ENCODE measurements at places on chromosomes 1 and 21. TPM values are rescaled to one million over a fixed set of nuclear protein-coding genes. Genes with fewer than 3 reads are reported as not detected.

DNA sequence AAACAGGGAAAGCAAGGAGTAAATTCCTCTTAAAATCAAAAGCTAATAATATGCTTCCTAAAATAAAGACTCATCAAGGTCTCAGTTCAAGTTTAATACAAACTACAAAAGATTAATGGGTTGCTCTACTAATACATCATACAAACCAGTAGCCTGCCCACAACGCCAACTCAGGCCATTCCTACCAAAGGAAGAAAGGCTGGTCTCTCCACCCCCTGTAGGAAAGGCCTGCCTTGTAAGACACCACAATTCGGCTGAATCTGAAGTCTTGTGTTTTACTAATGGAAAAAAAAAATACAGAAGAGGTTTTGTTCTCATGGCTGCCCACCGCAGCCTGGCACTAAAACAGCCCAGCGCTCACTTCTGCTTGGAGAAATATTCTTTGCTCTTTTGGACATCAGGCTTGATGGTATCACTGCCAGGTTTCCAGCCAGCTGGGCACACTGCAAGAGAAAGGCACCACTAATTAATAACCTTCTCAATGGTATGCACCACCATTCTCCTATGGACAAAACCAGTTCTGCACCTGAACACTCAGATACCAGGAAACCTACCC lies 10.6 kb downstream of the PRDX1 start:
- DNase-seq = no peak

DNA sequence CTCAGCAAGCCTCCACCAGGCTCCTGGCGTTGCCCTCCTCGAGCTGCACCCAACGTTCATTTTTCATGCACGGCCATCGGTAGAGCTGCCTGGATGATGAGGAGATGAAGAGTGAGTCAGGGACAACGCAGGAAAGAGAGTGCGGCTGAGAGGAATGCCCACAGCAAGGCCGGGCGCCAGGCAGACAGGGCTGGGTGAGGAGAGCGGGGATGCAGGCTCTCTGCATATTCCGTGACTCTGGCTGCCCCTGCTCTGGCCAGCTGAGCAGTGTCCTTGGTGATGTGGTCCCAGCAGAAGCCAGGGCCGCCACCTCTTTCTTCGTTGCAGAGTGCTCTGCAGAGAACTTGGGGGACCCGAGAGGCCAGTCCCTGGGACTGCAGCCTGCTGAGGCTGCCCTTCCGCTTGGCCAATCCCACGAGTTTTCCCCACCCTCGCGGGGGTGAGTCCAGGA lies 10.8 kb downstream of the UMODL1 start:
- no peak for DNase-seq

DNA sequence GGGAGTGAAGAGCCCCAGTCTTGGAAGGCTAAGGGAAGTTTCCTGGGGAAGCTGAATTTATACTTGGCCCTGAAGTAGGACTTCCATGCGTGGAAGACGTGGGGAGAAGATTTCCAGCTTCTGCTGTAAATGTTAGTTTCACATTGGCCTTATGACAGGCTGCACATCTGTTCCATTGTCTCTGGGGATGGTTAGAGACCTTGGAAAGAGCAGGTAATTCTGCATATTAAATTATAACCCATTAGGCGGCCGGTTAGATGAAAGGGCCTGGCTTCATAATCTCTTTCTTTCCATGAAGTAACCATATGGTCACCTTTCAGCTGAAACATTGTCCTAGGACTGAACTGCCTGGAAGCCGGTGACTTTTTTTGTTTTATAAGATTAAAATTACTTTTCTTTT lies 37.5 kb downstream of the DPT start:
- no peak for DNase-seq

DNA sequence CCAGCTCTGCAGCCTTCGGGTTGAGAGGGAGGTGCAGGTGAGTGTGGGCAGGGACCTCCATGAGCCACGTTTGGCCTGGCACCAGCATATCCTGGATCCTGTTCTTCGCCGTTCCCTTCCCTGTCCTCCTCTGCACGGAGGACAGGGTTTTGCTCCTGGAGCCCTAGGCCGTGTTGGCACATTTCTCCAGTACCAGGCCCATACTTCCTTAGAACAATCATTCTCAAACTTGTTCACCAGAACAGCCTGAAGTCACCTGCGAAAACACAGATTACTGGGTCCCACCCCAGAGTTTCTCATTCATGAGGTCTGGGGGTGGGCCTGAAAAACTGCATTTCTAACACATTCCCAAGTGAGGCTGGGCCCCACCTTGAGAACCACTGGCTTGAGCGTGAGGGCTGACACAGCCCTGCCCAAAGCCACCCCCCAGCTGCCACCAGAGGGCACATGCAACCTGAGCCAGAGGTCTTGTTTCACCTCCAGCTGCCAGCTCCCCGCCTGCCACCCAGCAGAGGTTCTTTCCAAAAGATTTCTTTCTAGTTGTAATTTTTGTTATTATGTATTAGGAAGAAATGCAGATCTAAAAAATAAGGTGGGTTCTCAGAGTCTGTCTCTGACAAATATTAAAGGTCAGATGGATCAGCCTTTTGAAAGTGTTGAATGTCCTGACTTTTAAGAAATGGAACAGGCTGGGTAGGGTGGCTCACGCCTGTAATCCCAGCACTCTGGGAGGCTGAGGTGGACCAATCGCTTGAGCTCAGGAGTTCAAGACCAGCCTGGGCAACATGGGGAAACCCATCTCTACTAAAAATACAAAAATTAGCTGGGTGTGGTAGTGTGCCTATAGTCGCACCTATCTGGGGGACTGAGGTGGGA lies 39.6 kb upstream of the LDLRAP1 start:
- peak; percentile 71 for DNase-seq

Gene ALX3
- total RNA-seq = not detected

Gene PYHIN1
- not detected for total RNA-seq

Gene BRDT
- total RNA-seq = not detected

Gene AIRE
- not detected for total RNA-seq

Gene SLC22A15
- total RNA-seq = 1.9 TPM

DNA sequence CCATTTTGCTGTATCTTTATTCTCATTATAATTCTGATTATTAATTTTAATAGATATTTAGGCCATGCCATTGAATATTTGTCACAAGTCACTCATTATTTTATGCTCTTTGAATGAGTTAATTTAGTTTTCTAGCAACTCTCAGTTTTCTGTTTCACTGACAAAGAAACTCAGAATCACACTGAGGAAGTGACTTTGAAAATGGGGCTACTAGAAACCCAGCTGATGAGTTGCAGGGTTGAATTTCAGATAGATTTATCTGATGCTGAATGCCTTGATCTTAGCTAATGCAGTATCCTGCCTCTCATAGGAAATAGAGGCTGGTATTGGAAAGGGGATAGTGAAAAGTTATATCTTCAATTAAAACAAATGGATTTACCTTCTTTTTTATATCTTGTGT lies 67.4 kb upstream of the PLA2G4A start:
- DNase-seq = no peak

Gene TMPRSS15
- not detected for total RNA-seq

GRCh38 chr1:91502672-91503184 lies 2.1 kb downstream of the CDC7 start:
- peak; percentile 23 for DNase-seq

GRCh38 chr1:230865062-230865817 lies 3.1 kb downstream of the C1orf198 start:
- DNase-seq = no peak

Gene KRTAP21-2
- not detected for total RNA-seq

DNA sequence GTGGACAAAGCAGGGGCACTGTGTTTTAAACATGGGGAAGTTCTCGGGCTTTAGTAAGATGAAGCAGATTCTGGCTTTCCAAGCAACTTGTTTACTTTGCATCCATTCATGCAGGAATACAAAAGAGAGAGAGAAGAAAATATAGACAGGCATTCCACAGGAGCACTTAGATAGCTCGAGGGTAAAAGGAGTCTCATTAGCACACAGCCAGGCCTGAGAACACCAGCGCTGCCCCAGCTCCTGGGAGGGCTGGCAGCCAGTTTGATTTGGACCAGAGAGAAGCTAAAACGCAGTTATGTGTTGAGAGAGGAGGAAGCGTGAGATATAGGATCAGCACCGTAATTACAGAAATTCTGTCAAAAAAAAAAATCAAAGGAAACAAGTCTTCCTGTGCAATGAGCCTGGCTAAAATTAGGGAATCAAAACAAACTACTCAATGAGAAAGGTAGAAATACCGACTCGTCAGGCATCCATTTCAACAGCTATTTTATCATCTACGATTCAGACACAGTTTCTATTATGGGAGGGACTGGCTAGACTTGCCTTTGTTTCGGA lies 68.2 kb downstream of the CLSTN1 start:
- DNase-seq = no peak

DNA sequence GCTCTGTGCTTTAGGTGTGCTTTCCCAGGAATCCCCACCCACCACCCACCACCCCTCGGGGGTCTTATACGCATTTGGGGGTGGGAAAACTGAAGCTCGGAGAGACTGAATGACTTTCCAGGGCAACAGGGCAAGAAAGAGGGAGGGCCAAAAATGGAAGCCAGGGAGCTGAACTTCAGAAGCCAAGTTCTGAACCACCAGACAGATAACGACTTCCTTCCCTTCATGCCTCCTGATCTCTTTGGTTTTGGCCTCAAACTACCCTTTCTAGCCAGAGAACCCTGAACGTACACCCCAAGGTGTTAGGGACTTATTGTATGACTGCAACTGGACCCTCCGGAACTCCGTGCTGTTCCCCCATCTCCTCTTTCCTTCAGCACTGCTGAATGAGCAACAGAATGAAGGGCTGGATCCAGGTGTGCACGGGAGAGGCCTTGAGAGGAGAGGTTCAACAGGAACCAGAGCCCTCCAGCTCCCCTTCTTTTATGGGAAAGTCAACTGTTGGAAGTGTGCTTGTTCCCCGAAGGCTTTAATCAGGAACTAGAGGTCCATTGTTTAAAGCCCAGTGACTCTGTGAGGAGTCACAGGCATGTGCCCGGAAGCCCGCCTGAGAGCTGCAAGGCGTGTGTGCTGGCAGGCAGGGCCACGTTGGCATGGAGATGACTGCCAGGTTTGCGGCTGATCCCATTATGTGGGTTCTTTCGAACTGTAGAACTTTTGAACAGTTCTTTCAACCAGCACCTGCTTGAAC lies 3.1 kb downstream of the BACE2 start:
- no peak for DNase-seq

Gene LCE2C
- not detected for total RNA-seq

Gene THEM5
- total RNA-seq = not detected

GRCh38 chr1:36236302-36236701 lies 12.1 kb downstream of the THRAP3 start:
- DNase-seq = no peak

GRCh38 chr1:27049607-27050006 lies 37.0 kb upstream of the TENT5B start:
- no peak for DNase-seq

Gene PPFIA4
- total RNA-seq = 21.5 TPM

- DNase-seq = no peak
Observed at GRCh38 chr1:37429029-37429428, 45.4 kb upstream of the ZC3H12A start.

GRCh38 chr1:69230208-69230607 lies 337.5 kb upstream of the LRRC7 start:
- DNase-seq = no peak

GRCh38 chr1:179026813-179027669 lies 1.3 kb downstream of the FAM20B start:
- no peak for DNase-seq

GRCh38 chr1:19373211-19374082 lies 61.3 kb downstream of the SLC66A1 start:
- DNase-seq = no peak

DNA sequence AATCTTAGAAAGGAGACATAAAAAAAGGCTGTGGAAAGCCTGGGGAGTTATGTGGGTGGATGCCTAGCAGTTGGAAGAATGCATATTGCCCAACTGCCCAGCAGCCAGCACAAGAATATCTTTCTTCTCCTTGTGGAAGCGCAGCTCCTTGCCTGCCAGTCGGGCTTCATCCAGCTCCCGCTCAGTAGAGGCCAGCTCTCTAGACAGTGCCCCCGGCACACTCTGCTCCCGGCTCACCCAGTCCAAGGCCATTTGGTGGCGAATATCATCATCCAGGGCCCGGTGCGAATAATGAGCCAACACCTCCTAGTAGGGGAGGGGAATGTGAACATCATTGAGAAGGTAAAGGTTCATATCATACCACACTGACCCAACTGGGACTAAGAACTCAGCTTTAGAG lies 9.0 kb upstream of the RBM8A start:
- DNase-seq = no peak

- no peak for DNase-seq
Observed at GRCh38 chr1:34845131-34845901, 14.2 kb downstream of the SMIM12 start.

- no peak for DNase-seq
Observed at GRCh38 chr1:32125313-32125712, 17.5 kb downstream of the KPNA6 start.

- no peak for DNase-seq
Observed at GRCh38 chr1:184296466-184297243, 90.2 kb upstream of the C1orf21 start.

Gene CHI3L2
- total RNA-seq = not detected

DNA sequence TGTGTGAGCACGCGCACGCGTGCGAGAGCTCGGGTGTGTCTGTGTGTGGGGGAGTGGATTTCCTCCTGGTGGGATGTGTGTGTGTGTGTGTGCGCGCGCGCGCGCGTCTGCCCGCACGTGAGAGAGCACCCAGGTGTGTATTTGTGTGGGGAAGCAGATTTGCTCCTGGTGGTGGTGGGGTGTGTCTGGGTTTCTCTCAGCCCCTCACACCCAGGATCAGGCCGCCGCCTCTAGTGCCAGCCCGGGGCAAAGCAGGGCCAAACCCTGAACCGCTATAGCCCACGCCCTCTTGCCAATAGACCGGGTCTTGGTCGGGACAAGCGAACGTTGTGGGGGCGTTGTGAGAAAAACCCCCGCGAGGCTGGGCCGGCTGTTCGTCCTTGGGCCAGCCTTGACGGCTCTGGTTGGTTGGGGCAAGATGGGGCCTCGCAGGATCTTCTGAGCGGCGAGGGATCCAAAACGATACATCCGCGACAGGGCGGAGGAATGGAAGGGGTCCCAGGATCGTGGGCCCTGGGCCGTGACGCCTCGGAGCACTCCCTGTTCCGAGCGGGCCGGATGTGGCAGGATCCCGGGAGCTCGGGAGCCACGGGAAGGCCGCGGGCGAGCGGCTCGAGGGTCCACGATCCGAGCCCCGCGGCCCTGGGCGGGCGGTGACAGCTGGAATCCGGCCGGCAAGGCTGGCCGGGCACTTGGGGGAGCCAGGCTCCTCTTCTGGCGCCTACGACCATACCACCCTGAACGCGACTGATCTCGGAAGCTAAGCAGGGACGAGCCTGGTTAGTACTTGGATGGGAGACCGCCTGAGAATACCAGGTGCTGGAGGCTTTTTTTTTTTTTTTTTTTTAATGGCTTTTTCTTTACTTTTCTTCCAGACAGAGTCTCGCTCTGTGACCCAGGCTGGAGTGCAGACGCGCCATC lies 68.2 kb downstream of the RNF187 start:
- peak; percentile 16 for DNase-seq

- DNase-seq = no peak
Observed at GRCh38 chr1:100972185-100972584, 53.4 kb downstream of the DPH5 start.

DNA sequence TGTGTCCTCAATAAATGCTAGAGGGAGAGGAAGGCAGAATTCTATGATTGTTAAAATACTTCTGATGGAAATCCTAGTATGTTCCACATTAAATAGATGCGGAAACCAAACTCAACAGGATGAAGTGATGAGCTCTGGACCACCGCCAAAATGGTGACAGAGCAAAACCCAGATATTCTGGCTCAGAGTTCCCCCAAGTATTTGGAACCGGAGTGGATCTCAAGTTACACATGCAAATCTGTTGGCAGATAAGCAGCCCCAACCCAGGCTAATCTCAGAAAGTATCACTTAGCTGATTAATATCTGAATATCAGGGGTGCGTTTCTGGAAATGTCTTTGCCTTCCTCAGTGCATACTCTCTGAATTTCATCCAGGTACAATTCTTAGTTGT lies 17.4 kb upstream of the GRHL3 start:
- no peak for DNase-seq
